ENCODE measurements at places on chromosomes 5 and 9.

- DNase-seq = no peak
These were observed 590.8 kb upstream of the ADAMTS16 start for GRCh38 chr5:4549351-4549750.

DNA sequence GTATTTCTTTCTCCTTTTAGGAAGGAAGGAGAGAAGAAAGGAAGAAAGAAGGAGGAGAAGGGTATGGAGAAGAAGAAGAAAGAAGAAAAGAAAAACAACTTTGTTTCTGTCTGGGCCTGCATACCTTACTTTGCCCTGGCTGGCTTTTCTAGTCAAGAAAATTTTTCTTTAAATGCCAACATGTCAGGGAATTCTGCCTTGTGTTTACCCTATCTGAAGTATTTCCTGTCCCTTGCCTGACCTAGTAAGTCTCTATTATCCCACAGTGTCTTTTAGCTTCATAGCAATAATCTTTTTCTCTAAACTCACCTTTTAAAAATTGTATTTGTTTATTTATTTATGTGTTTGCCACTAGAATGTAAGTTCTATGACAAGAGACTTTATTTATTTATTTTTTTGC lies 1864.1 kb downstream of the EFNA5 start:
- no peak for DNase-seq

DNA sequence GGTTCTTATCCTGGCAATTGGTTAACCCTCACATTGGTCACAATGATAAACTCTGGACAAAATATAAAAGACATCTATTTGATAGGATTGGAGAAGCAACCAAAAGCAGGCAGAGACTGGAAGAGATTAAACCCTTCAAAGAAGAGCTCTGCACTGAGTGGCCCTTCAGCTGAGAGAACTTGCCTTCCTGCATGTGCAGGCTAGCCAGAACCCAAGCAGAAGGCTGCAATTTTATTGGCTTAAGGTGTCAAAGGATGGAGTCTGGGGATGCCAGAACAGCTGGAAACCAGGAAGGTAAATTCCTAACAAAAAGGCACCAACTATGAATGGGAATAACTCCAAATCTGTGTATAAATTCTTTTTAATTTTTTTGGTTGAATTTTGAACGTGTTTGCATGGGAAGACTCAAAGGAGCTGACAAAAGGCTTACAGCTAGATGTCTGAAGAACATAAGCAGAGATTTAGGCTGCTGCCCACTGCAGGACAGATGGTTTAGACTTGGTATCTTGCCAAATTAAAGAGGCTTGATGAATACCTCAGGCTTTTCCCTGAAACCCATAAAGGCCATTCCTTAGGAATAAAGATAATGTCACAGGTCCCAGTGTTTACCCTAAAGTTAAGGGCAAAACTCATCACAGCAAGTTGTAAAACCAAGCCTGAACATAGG lies 66.3 kb downstream of the NR2F1 start:
- no peak for DNase-seq

DNA sequence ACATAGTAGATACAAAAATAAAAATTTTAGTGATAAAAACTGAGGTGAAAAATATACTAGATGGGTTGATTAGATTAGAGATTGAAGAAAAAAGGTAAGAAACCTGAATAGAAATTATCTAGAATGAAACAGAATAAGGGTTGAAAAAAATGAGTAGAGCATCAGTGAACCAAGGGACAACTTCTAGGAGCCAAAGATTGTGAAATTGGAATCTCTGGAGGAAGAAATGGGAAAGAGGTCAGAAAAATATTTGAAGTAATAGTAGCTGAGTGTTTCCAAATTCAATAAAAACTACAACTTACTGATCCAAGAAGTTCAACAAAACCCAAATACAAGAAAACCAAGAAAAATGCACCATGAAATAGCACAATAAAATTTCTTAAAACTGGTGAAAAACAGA lies 116.6 kb upstream of the STARD4 start:
- DNase-seq = no peak

GRCh38 chr5:152978141-152978835 lies 512.2 kb upstream of the GRIA1 start:
- no peak for DNase-seq

DNA sequence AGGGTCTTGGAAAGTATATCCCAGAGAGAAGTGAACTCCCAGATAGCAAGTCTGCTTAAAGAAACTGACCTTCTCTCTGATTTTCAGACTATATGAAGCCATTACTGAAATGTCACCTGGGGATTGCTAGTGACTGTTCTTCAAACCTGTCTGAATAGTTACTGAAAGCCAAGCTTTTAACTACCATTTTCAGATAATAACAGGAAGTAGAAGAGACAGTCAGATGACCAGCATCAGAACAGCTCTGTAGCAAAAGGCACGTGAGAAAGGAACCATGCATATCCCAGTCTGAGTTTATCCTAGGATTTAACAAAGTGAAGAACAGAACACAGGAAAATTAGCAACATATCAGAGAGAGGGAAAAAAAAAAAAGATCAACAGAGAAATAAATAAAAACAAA lies 74.9 kb upstream of the SELENOP start:
- no peak for DNase-seq

- DNase-seq = no peak
These were observed 41.3 kb upstream of the ZSWIM6 start for GRCh38 chr5:61290791-61291210.

DNA sequence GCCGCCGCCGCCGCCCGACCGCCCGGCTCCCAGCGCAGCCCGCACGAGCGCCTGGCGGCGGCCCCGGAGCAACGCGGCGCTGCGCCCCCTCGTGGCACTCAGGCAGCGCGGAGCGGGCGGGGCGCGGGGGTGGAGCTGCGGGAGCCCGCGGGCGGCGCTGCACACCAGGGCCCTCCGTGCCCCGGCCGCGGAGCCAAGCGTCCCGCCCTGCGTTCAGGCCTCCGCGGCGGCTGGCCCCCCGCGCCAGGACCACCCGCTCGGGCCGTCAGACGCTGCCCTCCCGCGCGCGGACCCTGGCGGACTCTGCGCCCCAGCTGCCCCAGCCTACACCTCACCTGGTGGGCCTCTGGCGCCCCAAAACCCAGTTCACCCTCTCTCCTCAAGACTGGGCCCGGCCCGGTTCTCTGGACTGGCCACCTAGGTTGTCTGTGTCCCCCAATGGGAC lies at the start of gene RASGEF1C:
Gene RASGEF1C, minus strand, starts transcription at position 75 of the 445 bp plus-strand sequence. CDS start 71,159 bp downstream, outside the sequence.
- DNase-seq = peak; percentile 8

- DNase-seq = no peak
These were observed 25.8 kb downstream of the TBC1D2 start for GRCh38 chr9:98229620-98230019.

DNA sequence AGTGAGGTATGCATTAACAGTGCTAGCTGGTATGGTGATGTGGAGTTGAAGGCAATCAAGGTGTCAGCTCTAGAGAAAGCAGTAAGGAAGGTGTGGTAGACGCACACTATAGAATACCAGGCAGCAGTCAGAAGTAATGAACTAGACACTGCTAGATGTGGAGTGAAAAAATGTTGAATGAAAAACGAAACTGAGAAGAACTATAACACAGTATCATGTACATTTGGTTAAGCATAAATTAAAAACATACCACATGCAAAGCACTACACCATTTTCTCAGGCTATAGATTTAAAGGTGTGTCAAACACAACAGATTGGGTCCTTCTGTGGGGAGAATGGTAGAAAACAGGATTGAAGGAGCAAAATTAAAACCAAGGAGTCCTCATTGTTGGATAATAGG lies 15.4 kb downstream of the ZNF622 start:
- DNase-seq = no peak

DNA sequence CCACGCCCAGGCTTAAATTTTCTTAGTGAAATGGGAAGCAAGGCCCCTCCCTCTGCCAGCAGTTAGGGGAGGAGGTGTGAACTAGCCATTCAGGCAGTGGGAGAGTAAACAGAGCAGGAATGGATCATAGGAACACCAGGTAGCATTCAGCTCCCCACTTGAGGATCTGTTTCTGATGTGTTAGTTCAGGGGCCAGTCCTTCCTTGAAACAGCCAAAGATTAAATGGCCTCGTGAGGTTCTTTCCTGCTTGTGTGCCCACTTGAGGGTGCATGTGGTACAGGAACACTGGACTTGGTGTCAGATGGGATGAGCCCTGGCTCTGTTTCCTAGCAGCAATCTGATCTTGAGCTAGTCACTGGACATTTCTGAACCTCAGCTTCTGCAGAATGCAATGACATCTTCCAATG lies 21.2 kb downstream of the FAXDC2 start:
- no peak for DNase-seq

DNA sequence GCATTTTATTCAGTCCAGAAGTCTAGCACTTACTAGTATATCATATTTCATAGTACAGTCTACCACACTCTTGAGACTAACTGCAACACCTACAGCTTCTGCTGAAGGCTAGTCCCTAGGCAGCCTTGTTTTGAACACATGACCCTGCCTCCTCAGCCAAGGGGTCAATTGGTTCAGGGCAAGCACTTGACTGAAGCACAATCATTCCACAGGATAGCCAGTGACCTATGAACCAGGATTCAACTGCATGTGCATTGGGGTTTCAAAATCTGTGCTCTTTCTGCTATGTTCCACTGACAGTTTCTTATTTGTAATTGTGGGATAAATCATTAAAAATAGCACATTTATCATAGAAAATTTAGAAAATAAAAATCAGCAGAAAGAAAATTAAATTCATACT lies 186.8 kb downstream of the TMEM161B start:
- DNase-seq = no peak

- no peak for DNase-seq
These were observed 185.8 kb downstream of the CDK5RAP2 start for GRCh38 chr9:120394058-120394669.

- DNase-seq = no peak
These were observed 22.7 kb downstream of the CFAP90 start for GRCh38 chr5:7828269-7828668.

DNA sequence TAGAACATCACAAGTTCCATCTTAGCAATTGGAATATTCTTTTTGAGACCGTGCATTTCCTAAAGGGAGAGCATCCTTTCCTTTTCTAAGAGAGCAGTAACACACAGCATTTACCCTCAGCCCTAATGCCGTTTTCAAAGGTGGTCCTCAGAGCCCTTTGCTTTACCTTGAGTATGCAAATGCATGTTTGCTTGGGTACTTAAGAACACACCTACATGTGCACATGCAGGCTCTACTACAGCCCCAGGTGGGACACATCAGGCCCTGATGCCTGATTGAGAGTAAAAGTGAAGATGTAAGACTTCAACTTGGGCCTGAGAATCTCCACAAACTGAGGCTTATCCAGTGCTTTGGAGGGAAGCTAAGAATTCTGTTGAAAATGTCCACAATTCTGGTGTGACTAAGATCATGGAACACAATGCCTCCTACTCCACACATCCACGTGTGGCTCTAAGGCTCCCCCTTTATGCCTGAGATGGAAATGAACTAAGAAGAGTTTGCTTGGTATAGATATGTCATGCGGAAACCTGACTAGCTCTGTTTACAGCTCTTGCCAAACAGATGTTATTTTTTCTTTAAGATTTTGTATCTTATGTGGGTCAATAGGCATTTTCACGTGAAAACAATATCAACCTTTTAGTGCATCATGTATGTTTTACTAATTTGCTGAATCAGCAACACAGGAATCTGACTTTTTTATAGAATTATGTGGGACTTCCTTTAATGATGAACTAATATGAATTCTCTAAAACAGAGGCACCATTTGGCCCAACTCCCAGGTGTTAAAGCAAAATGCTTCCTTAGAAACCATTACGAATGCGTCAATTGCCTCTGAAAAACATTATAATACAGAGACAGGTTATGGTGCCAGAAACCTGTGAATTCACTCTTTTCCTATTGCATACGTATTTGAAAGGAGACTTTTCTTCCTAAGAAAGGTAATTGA lies 48.9 kb upstream of the SLC2A8 start:
- no peak for DNase-seq

DNA sequence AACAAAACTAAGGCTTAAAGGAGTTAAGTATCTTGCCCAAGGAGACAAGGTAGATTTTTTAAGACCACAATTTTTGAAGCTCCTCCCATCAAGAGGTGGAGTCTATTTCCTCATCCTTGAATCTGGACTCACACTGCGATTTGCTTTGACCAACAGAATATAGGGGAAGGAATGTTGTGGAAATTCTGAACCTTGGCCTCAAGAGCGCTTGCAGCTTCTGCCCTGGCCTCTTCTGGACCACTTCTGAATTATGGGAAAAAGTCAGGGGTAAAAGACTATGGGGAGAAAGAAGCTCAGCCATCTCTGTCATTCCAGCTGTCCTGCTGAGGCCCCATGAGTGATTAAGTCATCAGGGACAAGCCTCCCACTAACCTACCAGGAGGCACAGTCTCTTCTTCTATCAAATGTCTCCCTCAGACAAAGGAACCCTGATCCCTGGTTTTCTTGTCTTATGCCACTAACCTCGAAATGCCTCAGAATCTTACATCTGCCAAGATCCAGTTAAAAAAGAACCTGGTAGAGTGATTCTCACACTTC lies 25.9 kb downstream of the MAPKAP1 start:
- DNase-seq = no peak

DNA sequence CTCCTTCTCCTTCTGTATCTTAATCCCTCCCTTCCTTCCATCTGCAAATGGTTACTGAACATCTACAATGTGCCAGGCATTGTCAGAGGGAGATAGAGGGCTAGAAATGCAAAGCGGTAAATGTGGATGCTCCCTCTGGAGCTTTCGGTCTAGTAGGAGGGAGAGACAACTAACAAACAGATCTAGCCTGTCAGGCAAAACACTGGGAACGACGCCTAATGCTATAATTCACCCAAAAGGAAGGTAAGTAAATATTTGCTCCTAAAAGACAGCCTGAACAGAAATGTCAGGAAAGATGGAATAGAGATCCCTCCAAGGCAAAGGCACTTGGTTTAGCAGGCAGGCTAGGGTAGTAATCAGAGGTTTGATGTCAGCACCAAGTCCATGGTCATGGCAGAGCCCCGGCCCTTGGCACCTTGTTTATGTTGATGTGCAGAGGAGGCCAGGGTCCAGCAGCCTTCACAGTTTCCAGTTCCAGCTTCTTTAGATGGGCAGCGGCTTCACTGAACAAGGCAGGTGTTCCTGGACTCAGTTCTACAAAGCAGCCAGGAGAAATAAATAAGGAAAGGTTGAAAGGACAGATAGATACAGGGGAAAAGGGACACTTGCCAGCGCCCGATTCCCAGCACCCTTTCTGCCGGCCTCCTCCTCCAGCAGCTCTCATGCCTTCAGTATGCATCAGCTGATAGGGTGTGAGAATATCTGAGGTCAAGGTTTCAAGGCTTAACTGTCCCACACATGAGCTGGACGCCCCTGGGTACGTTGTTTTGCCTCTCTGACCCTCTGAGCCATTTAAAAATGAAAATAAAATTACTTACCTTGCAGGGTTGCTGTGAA lies 46.5 kb upstream of the FRRS1L start:
- DNase-seq = no peak

GRCh38 chr5:158407824-158408195 lies 548.9 kb upstream of the CLINT1 start:
- DNase-seq = no peak

GRCh38 chr5:150412319-150413175 lies at the start of gene CD74:
Gene CD74 (minus strand): TSS chr5:150412910. CDS start chr5:150412749, 161 bp downstream.
- peak; percentile 83 for DNase-seq

GRCh38 chr5:55934720-55935119 lies 60.0 kb downstream of the IL6ST start:
- DNase-seq = no peak

DNA sequence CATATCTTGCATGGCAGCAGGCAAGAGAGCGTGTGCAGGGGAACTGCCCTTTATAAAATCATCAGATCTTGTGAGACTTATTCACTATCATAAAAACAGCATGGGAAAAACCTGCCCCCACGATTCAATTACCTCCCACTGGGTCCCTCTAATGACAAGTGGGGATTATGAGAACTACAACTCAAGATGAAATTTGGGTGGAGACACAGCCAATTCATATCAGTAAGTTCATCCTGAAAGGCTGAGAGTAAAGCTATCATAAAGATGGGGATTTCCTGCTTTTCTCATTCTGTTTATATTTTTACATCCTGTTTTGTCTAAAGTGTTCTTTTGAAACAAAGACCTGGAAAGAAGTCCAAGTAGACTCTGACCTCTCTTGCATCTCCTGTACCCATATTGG lies 28.9 kb upstream of the IL33 start:
- no peak for DNase-seq

Data from stimulated activated CD8-positive, alpha-beta memory T cell treated with anti-CD3 and anti-CD28 coated beads, Interleukin-15, amount 100 ng/mL, for 4 hours (primary cell).